ENCODE measurements at places on chromosomes 1 and 21. TPM values are rescaled to one million over a fixed set of nuclear protein-coding genes. Genes with fewer than 3 reads are reported as not detected.

- peaks cover 6% of the 10 kb centered on the region for H3K27me3 ChIP-seq
- no peak overlapping the region for H3K4me3 ChIP-seq
- H3K27ac ChIP-seq = peak overlapping the region; percentile 98
- H3K36me3 ChIP-seq = no peaks in the 10 kb centered on the region
- DNase-seq = no peak
- no peaks in the 10 kb centered on the region for H3K4me1 ChIP-seq
Observed at GRCh38 chr1:1005774-1006304, 5.9 kb upstream of the HES4 start.

DNA sequence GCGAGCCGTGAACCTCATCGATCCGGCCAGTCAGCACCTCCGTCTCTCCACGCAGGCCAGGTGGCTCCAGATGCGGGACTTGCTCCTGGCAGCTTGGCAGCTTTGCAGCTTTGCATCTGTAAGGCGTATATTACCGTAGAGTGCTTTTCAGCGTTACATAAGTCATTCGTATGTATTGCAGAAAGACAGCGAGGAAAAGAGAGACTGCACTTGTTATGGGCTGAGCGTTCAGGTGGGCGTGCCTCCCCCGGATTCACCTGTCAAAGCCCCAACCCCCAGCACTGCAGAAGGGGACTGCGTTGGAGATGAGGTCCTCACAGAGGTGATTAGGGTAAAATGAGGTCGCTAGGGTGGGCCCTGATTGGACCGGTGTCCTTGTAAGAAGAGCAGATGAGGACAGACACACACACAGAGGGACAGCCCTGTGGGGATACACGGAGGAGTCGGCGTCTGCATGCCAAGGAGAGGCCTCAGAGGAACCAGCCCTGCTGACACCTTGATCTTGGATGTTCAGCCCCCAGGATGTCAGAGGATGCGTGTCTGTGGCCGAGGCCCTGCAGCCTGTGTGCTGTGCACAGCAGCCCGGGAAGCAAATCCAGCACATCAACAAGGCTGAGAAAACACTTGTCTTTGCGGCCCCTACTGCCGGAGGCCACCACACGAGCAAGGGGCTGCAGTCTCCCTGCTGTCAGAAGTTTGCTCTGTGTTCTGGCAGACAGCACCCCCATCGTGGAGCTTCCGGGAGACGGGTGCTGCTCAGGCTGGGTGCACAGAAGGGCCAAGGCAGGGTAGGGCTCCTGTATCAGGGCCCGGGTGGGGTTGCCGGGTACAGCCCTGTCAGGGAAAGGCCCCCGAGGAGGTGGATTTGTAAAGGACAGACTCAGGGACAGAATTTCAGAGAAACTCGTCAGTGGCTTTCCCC is 10.9 kb upstream of the AGPAT3 start:
- H3K4me1 ChIP-seq = peaks cover 2% of the 10 kb centered on the region
- H3K4me3 ChIP-seq = no peak overlapping the region
- no peak for DNase-seq
- H3K27ac ChIP-seq = no peak overlapping the region
- no peaks in the 10 kb centered on the region for H3K36me3 ChIP-seq

DNA sequence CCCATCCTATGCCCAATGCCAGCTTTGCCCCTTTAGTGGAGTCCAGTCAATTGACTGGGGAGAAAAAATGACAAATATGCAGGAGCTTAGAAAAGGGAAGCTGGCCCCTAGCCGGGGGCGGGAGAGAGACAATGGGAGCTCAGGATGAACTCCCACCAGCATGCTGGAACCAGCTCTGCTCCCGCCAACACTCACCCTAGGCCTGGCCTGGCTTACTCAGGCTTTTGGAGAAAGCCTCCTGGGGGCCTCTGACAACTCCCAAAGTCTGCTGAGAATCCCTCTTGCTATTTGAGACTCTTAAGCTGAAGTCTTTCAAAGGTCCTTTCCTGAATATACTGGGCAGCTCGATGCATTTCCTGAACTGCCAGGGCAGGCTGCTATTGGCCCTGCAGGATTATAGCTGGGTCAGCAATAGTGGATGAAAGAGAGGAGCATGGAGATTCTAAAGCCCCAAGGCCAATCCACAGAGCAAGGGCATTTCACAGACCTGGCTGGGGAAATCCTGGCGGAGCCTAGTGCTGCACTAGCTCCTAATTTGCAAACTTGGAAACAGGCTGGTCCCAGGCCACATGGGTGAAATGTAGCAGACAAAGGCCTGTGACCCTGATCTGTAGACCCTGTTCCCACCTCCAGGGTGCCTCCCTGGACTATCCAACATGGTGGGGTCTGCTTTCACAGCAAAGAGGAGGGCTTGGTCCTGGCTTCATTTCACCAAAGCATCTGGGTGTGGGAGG is 35.7 kb upstream of the CLSTN1 start:
- H3K36me3 ChIP-seq = peaks cover 11% of the 10 kb centered on the region
- H3K4me3 ChIP-seq = no peak overlapping the region

The CCDC27 gene
- not detected for polyA plus RNA-seq

- H3K36me3 ChIP-seq = no peaks in the 10 kb centered on the region
- no peak overlapping the region for H3K4me3 ChIP-seq
Observed at GRCh38 chr1:47643306-47644211, 205.7 kb downstream of the FOXD2 start.
